Left kidney (tissue), 8 donors: ENCODE measurements at places on chromosomes 7 and 10. TPM values are rescaled to one million over a fixed set of nuclear protein-coding genes. Genes with fewer than 3 reads are reported as not detected.

DNA sequence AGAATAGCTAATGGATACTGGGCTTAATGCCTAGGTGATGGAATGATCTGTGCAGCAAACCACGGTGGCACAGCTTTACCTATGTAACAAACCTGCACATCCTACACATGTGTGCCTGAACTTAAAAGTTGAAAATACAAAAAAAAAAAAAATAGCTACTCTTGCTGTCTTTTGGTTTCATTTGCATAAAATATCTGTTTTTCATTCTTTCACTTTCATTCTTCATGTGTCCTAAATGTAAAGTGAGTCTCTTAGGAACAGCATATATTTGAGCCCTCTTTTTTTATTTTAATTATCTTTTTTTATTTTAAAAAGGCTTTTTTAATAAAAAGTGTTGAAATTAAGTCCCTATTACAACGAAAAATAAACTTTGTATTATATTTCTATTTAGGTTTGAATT, 836.1 kb upstream of the KCND2 start:
- DNase-seq = no peak

GRCh38 chr7:22452142-22452959, 47.6 kb downstream of the STEAP1B start:
- peak; percentile 64 for DNase-seq

DNA sequence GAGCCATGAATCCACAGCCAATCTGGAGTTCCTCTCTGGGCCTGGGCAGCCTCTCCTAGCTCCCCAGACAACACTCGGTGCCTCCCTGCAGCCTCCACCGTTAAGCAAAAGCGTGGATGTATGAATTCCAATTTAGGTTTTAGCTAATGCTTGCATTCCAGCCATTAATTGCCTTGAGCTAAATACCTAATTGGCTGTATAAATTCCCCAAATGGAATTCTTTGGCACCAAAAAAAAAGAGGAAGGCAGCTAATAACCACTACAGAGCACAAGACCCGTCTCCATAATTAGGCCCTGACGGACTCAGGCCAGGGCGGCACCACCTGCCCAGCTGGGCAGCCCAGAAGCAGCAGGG, 140.5 kb downstream of the PTPRN2 start:
- DNase-seq = no peak

GRCh38 chr10:124534231-124534798, 72.7 kb downstream of the LHPP start:
- DNase-seq = no peak

GRCh38 chr10:117166418-117167345, 28.6 kb upstream of the VAX1 start:
- no peak for DNase-seq

GRCh38 chr7:12865593-12865992, 178.2 kb downstream of the ARL4A start:
- no peak for DNase-seq

DNA sequence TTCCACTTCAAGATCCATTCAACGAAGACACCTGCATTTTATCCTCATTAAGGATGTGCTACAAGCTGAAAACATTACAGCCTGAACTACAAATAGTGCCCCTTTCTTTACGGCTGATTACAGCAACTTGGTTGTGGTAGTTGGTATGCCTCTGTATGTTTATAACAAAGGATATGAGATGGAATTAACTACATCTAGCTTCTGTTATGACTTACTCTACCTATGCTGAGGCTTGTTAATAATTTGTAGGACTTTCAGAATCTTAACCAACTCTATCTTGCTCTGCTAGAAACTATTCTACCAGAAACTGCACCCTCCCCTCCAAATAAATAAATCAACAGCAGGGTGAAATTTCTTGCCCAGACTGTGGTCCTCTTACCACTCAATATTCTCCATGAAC, 448.1 kb downstream of the GRM8 start:
- DNase-seq = no peak

CRPPA gene
- 6.0 TPM for polyA plus RNA-seq

SYT15 gene
- polyA plus RNA-seq = 15.0 TPM

GRCh38 chr7:28755255-28755654, 202.9 kb downstream of the TRIL start:
- no peak for DNase-seq

C7orf57 gene
- polyA plus RNA-seq = 0.95 TPM

DNA sequence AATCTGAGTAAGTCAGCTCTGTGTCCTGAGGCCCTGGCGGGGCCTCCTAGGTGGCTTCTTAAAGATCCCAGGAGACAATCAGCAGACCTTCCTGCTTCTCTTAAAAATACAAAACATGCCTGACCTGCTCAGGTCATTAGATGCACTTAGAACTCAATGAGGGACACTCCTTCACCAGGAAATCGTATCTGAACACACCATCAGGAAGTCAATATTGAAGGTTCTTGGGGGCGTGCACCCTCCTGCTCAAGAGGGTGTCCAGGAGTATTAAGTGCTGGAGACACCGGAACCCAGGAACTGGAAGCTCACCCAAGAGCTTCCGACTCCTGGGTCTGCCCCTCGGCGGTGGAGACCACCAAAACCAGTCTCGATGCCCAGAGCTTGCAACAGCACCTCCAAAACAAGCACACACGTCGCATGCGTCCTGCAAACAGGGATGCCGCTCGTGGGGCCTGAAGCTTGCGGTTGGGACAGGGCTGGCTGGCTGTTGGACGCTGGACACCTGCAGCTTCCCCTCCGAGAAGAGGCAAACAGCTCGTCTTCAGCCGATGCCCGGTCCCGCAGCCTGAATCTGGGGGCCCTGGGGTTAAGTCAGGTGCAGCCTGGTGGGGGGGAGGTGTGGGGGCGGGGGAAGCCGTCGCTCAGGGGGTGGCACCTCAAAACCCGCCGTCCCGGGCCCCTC, 803 bp downstream of the RAPGEF5 start:
- no peak for DNase-seq

DNA sequence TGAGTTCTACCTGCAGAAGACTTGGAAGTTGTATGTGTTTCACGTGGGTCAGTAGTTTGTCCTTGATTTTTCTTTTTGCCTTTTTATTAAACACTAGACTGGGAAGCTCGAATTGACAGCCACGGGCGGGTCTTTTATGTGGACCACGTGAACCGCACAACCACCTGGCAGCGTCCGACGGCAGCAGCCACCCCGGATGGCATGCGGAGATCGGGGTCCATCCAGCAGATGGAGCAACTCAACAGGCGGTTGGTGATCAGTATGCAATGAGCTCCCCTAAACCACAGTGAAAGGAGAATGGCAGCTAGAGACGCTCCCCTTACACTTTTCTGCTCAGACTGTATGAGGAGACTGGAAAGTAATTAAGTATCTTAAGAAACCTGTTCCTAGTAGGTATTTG, 126.7 kb upstream of the STK17A start:
- DNase-seq = no peak

GRCh38 chr7:137931823-137932222, 70.1 kb downstream of the CREB3L2 start:
- DNase-seq = no peak

DNA sequence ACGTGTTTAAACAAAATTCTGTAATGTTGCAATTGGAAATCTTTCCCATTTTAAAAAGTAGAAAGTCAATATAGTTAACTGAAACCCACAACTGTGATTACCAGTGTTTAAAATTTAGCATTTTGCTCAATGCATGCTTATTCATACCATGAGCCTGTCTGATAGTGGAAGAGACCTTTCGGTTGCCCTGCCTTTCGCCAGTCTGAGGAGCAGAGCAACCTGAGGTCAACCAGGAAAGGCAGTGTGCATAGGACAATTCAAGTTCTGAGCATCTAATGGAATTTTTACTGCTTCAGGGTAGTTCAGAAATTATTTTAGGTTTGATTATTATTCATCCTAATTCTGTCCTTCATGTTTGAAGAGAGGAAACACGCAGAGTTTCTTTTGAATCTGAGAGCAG, 100.8 kb downstream of the CUBN start:
- no peak for DNase-seq

DNA sequence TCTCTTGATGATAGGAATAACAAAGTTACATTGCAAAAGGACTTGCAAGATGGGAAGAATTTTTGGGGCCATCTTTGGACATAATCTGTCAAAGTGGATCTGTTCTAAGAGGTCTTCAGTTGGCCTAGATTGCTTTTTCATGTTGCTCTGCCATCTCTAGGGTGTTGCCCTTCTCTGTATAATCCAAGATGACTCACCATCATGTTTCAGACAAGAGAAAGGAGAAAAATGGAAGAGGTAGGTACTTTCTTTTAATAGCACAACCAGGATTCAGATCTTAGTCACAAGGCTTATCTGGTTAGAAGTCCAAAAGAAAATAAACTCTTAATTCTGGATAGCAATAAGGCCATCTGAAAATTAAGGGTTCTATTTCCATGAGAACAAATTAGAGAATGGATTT, 38.7 kb upstream of the FOXP2 start:
- DNase-seq = no peak

- DNase-seq = no peak
These were observed 112.0 kb downstream of the PFKFB3 start for GRCh38 chr10:6314620-6315205.

GRCh38 chr10:24920907-24921881, 31.2 kb downstream of the PRTFDC1 start:
- no peak for DNase-seq

- DNase-seq = no peak
These were observed 123.3 kb downstream of the TRRAP start for GRCh38 chr7:99001482-99002147.

RBP3 gene
- 0.10 TPM for polyA plus RNA-seq

COL13A1 gene
- polyA plus RNA-seq = 25.8 TPM

- DNase-seq = no peak
These were observed 122.4 kb downstream of the ZNF248 start for GRCh38 chr10:37734971-37735370.

LIPF gene
- 0.47 TPM for polyA plus RNA-seq

HOXA1 gene
- 3.4 TPM for polyA plus RNA-seq

DNA sequence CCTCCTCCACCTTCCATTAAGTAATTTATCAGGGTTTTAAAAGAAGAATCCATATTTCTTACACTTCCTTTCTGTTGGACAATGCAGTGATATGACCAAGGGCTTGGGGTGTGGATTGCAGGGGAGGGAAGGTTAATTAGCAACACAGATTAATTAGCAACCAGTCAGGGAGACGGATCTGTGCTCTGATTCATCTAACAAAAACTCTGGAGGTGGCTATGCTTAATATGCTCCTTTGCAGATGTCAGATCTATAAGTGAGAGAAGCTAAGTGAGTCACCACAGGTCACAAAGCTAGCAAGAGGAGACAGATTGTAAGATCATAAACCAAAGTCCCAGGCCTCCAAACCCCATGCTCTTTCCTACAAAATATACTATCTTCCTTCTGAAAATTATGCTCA, 178.8 kb upstream of the ITGB1 start:
- DNase-seq = no peak

GRCh38 chr10:78623578-78624215, 445.1 kb upstream of the ZMIZ1 start:
- DNase-seq = no peak
